Activated CD8-positive, alpha-beta T cell treated with anti-CD3 and anti-CD28 coated beads for 36 hours (primary cell): ENCODE measurements at places on chromosomes 1 and 21. TPM values are rescaled to one million over a fixed set of nuclear protein-coding genes. Genes with fewer than 3 reads are reported as not detected.

The NAV1 gene
- 1.6 TPM for total RNA-seq

The PLEKHN1 gene
- 1.3 TPM for total RNA-seq

The SMPDL3B gene
- total RNA-seq, result 0.27 TPM

The CITED4 gene
- 6.7 TPM for total RNA-seq

The C1QB gene
- total RNA-seq, result not detected

The PDC gene
- not detected for total RNA-seq

The CYP4B1 gene
- total RNA-seq, result not detected

The CASQ2 gene
- total RNA-seq, result not detected

The EFNA3 gene
- total RNA-seq, result 8.6 TPM

The PDZK1IP1 gene
- not detected for total RNA-seq

The TMEM52 gene
- total RNA-seq, result 2.2 TPM

The CRB1 gene
- not detected for total RNA-seq

The CD34 gene
- 0.05 TPM for total RNA-seq

The CASZ1 gene
- 4.1 TPM for total RNA-seq

The UMODL1 gene
- total RNA-seq, result not detected

The S100B gene
- total RNA-seq, result 2.7 TPM

The SAMD11 gene
- total RNA-seq, result not detected

The IKBKE gene
- total RNA-seq, result 14.3 TPM

The C1orf116 gene
- 0.07 TPM for total RNA-seq

The SLC45A3 gene
- 0.65 TPM for total RNA-seq

The WDR64 gene
- total RNA-seq, result not detected

The PCP4 gene
- not detected for total RNA-seq

The ATP8B2 gene
- 54.7 TPM for total RNA-seq
